ENCODE measurements at places on chromosomes 2 and 18.

DNA sequence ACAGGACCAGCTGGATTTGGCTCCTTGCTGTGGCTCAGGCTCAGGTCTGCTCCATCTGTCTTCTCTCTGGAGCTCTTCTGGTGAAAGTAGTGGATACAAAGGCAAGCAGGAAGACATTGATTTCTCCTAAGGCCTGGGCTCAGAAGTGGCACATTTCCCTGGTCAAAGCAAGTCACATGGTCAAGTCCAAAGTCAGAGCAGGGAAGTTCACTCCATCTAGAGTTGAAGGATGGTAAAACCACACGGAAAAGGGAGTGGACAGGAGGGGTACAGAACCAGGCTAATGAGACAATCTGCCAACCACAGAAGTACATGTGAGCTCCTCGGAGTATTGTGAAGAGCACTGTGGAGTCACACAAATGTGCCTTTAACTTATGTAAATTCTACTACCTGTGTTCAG is 66.1 kb downstream of the MARCO start:
- H3K4me3 ChIP-seq, result no peak overlapping the region
- H3K4me1 ChIP-seq, result peaks cover 2% of the 10 kb centered on the region
- no peaks in the 10 kb centered on the region for H3K36me3 ChIP-seq
- no peak for DNase-seq

GRCh38 chr2:205876127-205876526 is 193.8 kb downstream of the NRP2 start:
- peaks cover 15% of the 10 kb centered on the region for H3K27me3 ChIP-seq
- no peak overlapping the region for H3K27ac ChIP-seq
- no peaks in the 10 kb centered on the region for H3K4me1 ChIP-seq

DNA sequence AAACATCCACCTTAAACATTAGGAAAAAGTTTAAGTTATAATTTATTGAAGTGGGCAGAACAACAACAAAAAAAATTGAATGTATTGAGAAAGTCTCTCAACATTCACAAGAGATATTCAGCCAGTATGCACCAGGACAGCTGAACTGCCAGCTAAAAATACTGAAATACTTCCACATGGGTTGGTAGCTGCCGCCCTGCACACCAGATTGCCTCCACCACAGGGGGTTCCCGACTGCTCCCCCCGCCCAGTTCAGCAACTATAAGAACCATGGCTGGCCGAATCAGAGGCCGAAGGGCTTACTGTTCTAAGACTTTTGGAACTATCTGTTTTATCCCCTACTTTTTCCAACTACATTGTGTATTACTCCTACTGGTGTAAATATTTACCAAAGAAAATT is 150.0 kb upstream of the LRP1B start:
- H3K36me3 ChIP-seq, result no peaks in the 10 kb centered on the region
- no peak for DNase-seq
- no peaks in the 10 kb centered on the region for H3K4me1 ChIP-seq
- H3K27me3 ChIP-seq, result no peaks in the 10 kb centered on the region
- no peak overlapping the region for H3K27ac ChIP-seq

- peaks cover 5% of the 10 kb centered on the region for H3K4me1 ChIP-seq
- H3K36me3 ChIP-seq, result no peaks in the 10 kb centered on the region
- H3K27me3 ChIP-seq, result peaks cover 5% of the 10 kb centered on the region
- no peak for DNase-seq
- peak overlapping the region; percentile 24 for H3K4me3 ChIP-seq
Measured at GRCh38 chr2:106332054-106332453, 136.2 kb downstream of the RGPD3 start.

- H3K36me3 ChIP-seq, result no peaks in the 10 kb centered on the region
- H3K27ac ChIP-seq, result peak overlapping the region; percentile 54
- no peak overlapping the region for H3K4me3 ChIP-seq
- DNase-seq, result no peak
Measured at GRCh38 chr2:239278941-239279365, 121.9 kb downstream of the HDAC4 start.

- H3K36me3 ChIP-seq, result no peaks in the 10 kb centered on the region
- no peak overlapping the region for H3K4me3 ChIP-seq
- no peak for DNase-seq
Measured at GRCh38 chr18:63637703-63638102, 6.4 kb downstream of the SERPINB4 start.

DNA sequence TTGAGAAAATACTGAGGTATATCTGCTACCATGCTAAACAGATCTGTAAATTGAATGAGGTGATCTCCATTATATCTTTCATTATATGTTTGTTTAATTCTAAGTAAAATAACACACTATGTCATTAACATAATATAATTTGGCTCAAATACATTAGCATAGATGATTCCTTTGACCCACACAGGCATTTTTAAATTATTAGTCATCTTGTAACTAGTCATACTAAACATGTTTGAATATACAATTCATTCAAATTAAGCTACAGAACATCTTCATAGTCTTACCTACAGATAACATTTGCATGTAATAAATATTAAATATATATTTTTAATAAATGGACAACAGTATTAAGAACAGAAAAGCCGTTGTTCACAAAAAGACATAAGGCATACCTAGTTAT is 52.7 kb upstream of the KYNU start:
- no peak overlapping the region for H3K27ac ChIP-seq
- no peaks in the 10 kb centered on the region for H3K27me3 ChIP-seq
- H3K4me3 ChIP-seq, result no peak overlapping the region
- no peaks in the 10 kb centered on the region for H3K4me1 ChIP-seq
- no peaks in the 10 kb centered on the region for H3K36me3 ChIP-seq

GRCh38 chr2:181308766-181309515 is 148.2 kb upstream of the ITGA4 start:
- H3K27ac ChIP-seq, result peak overlapping the region; percentile 94
- H3K36me3 ChIP-seq, result no peaks in the 10 kb centered on the region
- peak overlapping the region; percentile 78 for H3K4me3 ChIP-seq
- peaks cover 86% of the 10 kb centered on the region for H3K4me1 ChIP-seq

- no peaks in the 10 kb centered on the region for H3K36me3 ChIP-seq
- no peaks in the 10 kb centered on the region for H3K27me3 ChIP-seq
- peaks cover 4% of the 10 kb centered on the region for H3K4me1 ChIP-seq
- peak overlapping the region; percentile 55 for H3K4me3 ChIP-seq
- DNase-seq, result peak; percentile 68
Measured at GRCh38 chr2:69724540-69725159, 17.3 kb upstream of the ANXA4 start.

GRCh38 chr18:24055878-24056277 is 41.3 kb downstream of the TTC39C start:
- peaks cover 69% of the 10 kb centered on the region for H3K4me1 ChIP-seq
- no peaks in the 10 kb centered on the region for H3K27me3 ChIP-seq
- H3K36me3 ChIP-seq, result peaks cover 13% of the 10 kb centered on the region
- H3K4me3 ChIP-seq, result no peak overlapping the region
- DNase-seq, result no peak
- peak overlapping the region; percentile 38 for H3K27ac ChIP-seq

DNA sequence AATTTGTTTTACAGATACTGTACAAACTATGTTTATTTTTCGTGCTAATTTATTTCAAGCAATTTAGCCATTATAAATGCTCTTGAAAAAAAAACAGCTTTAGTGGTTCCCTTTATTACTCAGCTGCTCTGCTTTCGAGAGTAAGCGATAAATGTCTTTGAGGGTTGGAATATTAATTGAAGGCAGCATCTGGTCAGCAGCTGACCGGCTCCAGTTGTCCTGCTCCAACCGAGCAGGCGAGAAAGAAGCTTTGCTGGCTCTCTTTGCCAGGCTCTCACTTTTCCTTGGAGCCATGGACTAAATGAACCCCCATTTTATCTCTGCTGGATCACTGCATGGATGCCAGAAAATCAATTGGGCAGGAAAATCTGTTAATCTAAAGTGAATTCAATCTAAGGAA is 147.4 kb downstream of the LNPK start:
- peaks cover 12% of the 10 kb centered on the region for H3K27me3 ChIP-seq
- H3K27ac ChIP-seq, result no peak overlapping the region
- H3K4me3 ChIP-seq, result no peak overlapping the region
- H3K4me1 ChIP-seq, result no peaks in the 10 kb centered on the region
- H3K36me3 ChIP-seq, result no peaks in the 10 kb centered on the region

GRCh38 chr2:118686346-118686745 is 161.1 kb downstream of the EN1 start:
- DNase-seq, result no peak
- H3K4me3 ChIP-seq, result no peak overlapping the region
- H3K27me3 ChIP-seq, result peaks cover 34% of the 10 kb centered on the region
- no peaks in the 10 kb centered on the region for H3K36me3 ChIP-seq
- no peaks in the 10 kb centered on the region for H3K4me1 ChIP-seq
- H3K27ac ChIP-seq, result no peak overlapping the region

DNA sequence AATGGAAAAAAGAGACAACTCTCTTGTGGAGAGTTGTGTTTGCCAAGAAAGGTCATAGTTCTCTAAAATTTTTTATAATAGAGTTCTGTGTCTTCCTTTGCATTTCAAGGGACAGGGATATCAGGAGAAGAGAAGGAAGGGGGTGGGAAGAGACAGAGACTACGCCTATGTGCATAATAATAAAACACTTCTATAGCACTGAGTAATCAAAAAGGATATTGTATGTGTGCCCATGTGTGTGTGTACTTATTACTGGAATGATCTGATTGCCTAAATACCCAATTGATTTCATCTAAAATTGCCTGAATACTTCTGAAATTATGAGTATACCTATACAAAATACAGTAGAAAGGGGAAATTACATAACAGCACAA is 803.7 kb upstream of the ACVR2A start:
- DNase-seq, result no peak
- H3K27ac ChIP-seq, result no peak overlapping the region
- peaks cover 7% of the 10 kb centered on the region for H3K27me3 ChIP-seq
- H3K4me1 ChIP-seq, result peaks cover 4% of the 10 kb centered on the region

- H3K4me3 ChIP-seq, result no peak overlapping the region
- no peaks in the 10 kb centered on the region for H3K36me3 ChIP-seq
- no peak for DNase-seq
- no peaks in the 10 kb centered on the region for H3K4me1 ChIP-seq
- peaks cover 37% of the 10 kb centered on the region for H3K27me3 ChIP-seq
Measured at GRCh38 chr18:22830511-22830910, 102.6 kb upstream of the RBBP8 start.

DNA sequence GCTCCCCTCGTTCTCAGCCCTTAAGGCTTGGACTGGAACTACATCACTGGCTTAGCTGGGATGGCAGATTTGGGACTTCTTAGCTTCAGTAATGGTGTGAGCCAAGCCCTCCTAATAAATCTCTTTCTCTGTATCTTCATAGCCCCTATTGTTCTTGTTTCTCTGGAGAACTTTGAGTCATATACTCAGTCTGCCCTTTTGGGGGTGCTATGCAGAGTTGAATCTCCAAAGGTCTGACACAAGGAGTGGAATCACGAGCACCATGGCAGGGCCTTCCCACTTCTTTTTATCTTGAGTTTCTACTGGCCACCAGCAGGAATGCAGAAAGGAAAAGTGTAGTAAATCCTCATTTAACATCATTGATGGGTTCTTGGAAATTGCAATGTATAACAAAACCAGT is 13.3 kb upstream of the TGFA start:
- no peaks in the 10 kb centered on the region for H3K4me1 ChIP-seq
- no peaks in the 10 kb centered on the region for H3K36me3 ChIP-seq
- H3K27ac ChIP-seq, result no peak overlapping the region
- DNase-seq, result no peak
- no peaks in the 10 kb centered on the region for H3K27me3 ChIP-seq

- peaks cover 5% of the 10 kb centered on the region for H3K4me1 ChIP-seq
- H3K27me3 ChIP-seq, result no peaks in the 10 kb centered on the region
- no peaks in the 10 kb centered on the region for H3K36me3 ChIP-seq
- H3K27ac ChIP-seq, result no peak overlapping the region
Measured at GRCh38 chr2:223884399-223884798, 47.0 kb upstream of the AP1S3 start.

DNA sequence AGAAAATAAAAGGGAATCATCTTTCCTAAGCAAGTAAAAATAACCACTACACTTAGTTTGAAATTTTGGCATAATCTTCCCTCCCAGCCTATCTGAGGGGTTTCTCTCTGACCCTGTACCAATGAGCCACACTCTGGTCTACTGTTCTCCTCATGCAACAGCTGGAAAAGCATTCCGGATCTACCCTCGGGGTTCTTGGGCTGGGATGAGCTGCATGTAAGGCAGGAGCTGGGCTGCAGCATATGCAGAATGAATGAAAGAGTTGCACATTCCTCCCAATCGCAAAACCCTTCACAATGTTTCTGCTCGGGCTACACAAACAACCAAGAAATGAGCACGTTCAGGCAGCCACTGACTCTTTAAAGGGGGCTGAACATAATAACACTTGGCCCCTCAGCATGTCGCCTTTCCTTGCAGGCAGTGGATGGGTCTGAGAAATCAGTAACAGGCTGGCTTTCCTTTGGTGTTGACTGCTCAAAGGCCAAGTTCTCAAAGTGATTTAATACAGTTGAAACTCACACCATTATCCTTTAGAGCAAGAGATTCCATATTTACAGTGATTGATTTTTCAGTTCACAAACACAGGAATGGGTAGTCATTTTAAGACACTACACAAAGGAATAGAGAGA is 180.4 kb upstream of the ZFP36L2 start:
- DNase-seq, result no peak
- no peaks in the 10 kb centered on the region for H3K27me3 ChIP-seq
- no peak overlapping the region for H3K27ac ChIP-seq
- H3K4me1 ChIP-seq, result peaks cover 24% of the 10 kb centered on the region

DNA sequence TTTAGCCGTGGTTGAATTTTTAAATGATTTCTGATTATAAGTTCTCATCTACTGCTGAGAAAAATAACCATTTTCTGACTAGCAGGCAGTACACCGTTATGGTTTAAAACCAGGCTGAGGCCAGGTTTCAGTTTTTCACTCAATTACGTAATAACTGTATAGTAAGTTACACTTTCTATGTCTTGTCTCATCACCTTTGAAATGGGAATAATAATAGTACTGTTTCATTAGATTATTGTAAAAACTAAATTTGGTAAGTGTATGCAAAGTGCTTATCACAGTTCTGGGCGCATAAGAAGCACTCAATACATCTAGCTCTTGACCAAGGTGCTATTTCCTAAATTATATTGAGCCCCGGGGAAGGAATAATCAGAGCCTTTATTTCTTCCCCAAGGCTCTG is 76.8 kb downstream of the LIMS1 start:
- H3K4me3 ChIP-seq, result peak overlapping the region; percentile 17
- H3K36me3 ChIP-seq, result no peaks in the 10 kb centered on the region
- H3K27ac ChIP-seq, result no peak overlapping the region
- H3K27me3 ChIP-seq, result no peaks in the 10 kb centered on the region
- DNase-seq, result no peak

DNA sequence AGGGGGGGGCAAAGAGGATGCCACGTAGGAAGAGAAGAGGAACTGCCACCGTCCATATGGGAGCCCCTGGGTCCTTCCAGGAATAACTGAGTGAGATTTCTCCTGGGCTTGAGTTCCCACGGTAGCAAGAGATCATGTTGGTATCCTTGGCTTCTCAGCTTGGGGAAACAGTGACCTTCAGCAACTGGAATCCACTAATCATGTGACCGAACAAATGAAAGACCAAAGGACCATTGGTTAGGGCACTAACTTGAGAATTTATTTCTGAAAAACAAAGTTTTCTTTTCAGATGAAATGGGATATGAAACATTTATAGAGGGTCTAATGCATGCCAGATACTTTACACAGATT is 259.4 kb upstream of the ID2 start:
- peaks cover 3% of the 10 kb centered on the region for H3K27me3 ChIP-seq
- H3K4me3 ChIP-seq, result no peak overlapping the region
- H3K27ac ChIP-seq, result no peak overlapping the region
- H3K36me3 ChIP-seq, result no peaks in the 10 kb centered on the region
